ENCODE measurements at places on chromosomes 5 and 9.
A peak's percentile ranks its signal among the peaks of the same experiment; 100 is the strongest.

- no peak for DNase-seq
Observed at GRCh38 chr9:125784286-125785049, 37.3 kb downstream of the PBX3 start.

DNA sequence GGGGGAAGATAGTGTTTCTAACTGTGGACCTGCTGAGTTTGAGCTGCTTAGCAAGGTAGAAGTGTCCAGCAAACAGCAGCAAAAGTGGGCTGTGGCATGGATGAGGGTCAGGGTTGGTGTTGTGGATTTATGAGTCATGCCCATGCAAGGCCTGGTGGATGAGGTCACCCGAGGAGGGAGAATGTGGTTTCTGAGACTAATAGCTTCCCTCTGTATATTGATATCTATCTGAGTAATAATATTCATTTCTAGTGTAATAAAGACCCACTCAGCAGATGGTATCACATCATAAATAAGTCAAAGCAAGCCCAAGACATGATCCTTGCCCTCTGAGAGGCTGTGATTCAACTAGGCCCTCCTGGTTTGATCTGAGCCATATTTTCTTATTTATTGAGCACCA is 597.8 kb upstream of the CLINT1 start:
- no peak for DNase-seq

DNA sequence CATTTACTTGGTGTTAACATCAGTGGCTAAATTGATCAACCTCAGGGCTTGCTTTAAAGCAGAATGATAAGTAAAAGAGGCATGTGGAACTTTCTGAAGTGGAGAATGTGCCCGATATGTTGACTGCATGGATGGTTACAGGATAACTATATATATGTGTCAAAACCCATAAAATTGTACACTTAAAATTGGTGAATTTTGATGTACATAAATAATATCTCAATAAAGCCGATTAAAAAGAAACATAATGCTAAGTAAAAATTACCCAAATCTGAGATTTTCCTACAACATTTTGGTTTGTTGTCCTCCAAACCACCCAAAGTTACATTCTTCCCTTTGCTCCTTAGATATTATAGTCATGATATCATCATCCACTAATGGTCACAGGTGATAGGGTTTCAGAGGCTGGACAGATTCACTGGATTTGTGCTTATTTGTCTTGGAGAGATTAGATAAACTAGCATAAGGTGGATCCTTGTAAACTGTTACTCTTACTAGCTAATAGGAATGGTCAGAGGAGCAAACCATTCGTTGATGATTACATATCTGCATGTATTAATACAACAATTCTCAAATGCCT is 119.7 kb upstream of the RPS23 start:
- DNase-seq, result no peak

- DNase-seq, result no peak
Observed at GRCh38 chr9:95766906-95767305, 108.6 kb upstream of the ERCC6L2 start.

- no peak for DNase-seq
Observed at GRCh38 chr5:132070460-132071337, 2.9 kb upstream of the CSF2 start.

DNA sequence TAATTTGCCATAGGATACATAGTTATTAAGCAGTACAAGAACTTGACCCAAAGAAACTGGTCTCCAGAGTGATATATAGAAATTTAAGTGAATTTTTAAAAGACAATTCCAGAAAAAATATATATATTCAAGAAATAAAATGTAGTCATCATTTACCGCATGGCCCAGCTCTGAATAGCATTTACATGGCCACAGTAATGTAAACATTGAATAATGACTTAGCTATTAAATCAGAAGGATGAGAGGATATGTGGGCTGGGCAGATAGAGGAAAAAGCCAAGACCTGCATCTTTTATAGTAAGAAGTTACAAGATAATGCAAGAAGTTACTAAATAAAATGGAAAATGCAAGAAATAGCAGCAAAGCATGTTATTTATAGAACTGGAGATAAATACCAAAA is 405.2 kb upstream of the WWC1 start:
- DNase-seq, result no peak

DNA sequence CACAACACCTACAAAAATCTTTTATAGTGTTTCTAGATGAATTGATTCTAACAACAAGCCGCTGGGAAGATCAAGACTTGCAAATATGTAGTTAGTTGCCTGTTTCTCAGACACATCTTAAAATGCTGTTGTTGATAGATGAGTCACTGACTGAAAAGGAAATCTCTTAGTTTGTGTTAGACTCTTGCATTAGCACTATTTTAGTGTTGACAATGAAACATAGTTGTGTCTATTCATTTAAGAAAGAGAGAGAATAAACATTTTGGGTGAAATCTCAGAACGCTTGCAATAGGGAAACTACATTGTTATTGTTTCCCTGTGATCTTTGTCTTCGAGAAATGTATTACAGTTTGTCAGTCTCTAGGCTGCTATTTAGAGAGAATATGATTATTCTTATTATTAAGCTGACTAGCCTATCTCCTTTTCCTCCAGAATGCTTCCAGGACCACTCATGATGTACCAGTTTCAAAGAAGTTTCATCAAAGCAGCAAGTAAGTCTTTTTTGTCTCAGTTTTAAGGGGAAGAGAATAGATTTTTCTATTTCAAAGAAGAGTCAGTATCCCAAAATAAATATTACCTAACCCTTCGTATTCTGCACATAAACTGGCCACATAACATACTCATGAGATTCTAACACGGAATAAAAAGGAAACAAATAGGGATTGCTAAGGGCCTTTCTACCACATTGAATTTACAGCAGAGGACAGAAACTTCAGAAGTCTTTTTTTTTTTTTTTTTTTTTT is 285.6 kb downstream of the ARHGAP26 start:
- DNase-seq, result no peak

DNA sequence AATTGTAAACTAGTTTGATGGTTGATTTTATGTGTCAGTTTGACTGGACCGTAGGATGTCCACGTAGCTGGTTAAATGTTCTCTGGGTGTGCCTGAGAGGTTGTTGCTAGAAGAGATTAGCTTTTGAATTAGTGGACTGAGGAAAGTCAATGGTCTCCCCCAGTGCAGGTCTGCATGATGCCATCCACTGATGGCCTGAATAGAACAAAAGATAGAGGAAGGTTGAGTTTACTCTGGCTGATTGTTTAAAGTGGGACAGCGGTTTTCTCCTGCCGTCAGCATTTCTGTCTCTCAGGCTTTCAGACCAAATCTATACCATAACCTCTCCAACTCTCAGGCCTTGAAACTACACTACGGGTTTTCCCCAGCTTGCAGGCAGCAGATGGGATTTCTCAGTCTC is 899.2 kb upstream of the WWC1 start:
- no peak for DNase-seq

- no peak for DNase-seq
Observed at GRCh38 chr9:93731963-93732362, 155.6 kb downstream of the PHF2 start.

GRCh38 chr5:75009556-75010345 is 42.6 kb downstream of the GCNT4 start:
- no peak for DNase-seq

DNA sequence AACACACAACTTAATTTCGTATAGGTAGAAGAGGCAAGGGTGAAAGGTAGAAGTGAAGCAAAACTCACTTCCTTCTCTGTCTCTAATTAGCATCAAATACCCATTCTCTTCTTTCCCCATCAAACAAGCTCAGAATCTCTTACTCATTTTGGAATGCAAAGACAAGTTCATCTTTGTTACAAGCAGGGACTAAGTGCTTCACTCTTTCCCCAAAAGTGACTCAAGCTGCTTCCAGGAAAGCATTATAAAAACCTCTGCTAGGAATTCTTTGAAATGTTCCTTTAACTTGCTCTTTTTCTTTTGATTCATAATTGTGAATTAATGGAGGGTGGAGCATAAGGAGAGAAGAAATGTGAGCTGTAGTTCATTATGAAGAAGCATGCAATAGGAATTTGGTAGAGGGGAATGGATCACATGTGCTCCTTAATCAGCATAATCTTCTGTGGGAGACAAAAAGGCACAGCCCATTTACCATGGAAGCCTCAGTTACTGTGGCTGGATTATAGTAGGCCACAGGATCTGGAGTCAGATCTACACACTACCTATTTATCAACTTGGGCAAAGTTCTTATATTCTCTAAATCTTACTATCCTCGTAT is 109.5 kb upstream of the DPYSL3 start:
- DNase-seq, result no peak

DNA sequence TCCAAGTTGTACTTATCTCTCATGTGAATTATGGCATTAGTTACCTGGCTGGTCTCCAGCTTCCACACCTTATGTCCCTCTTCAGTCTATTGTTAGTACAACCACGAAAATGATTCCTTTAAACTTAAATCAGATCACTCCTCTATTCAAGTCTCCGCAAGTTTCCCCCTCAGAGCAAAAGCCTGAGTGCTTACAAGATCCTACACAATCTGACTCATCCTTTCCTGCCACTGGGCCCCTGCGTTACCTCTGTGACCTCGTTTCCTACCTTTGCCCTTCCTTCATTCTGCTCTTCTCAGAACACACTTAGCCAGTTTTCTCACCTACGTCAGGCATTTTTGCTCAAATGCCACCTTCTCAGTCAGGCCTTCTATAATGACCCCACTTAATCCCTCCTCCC is 45.1 kb upstream of the GLIS3 start:
- DNase-seq, result peak; percentile 41

GRCh38 chr9:70049236-70049635 is 5.6 kb downstream of the MAMDC2 start:
- no peak for DNase-seq

GRCh38 chr5:102600964-102601363 is 102.2 kb upstream of the SLCO6A1 start:
- no peak for DNase-seq

GRCh38 chr5:134451936-134452505 is 40.3 kb upstream of the CDKN2AIPNL start:
- DNase-seq, result no peak

GRCh38 chr5:126615286-126615685 is 14.5 kb downstream of the PHAX start:
- DNase-seq, result no peak

- DNase-seq, result no peak
Observed at GRCh38 chr9:71249729-71250317, 128.4 kb upstream of the TRPM3 start.

DNA sequence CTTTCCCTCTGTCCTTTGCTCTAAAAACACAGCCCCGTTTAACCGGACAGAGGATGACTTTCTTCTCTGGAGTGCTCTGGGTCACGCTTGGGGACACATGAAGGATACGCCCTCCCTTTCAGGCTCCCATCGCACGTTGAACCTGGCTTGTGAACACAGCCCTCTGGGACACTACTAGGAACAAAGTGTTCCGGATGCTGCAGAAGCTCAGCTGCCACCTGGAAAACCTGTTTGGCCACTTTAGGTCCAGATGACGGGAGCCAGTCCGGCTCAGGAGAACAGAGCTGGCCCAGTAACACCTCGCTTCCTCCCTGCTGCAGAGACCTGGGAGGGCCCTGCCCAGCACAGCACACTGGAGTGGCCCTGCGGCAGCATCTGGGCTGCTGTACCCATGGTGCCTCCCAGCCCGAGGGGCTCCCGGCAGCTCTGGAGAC is 60.1 kb downstream of the GADD45G start:
- no peak for DNase-seq

GRCh38 chr5:168790671-168791250 is 211.6 kb upstream of the PANK3 start:
- no peak for DNase-seq

DNA sequence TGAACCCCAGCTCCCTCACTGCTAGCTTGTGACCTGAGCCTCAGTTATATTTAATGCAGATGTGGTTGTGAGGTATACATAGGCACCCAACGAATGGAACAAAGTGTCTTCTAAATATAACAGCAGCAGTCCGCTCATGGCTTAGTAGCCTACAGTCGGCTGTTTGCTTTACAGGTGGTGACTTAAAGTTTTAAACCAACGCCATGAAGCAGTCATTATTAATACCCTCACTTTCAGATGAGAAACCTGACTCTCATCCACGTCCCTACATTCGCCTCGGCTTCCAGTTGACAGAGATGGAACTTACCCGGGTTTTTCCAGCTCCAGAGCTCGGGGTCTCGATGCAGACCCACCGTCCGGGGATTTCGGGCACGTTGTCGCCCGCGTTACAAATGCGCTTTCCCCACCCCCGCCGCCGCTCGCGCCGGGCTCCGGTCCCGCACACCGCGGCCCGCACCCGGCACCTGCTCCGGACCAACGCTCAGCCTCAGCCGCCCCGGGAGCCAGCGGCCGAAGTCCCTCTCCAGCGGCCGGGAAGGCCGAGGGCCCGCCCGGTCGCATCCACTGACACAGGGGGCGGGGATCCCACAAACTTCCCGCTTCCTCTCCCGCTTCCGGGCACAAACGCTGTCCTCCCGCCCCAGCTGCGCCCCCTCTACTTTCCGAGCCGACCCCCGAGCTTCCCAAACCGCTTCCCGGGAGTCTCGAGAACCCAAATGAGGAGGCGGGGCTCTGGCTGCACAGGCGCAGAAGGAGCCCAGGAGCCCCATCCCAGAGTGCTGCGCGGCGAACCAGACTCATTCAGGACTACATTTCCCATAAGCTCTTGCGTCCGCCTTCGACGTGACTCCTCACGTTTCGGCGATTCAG is at the start of gene ZNF782:
TSS of gene ZNF782 (minus strand) at position 734 of the 870 bp plus-strand sequence. CDS start 2,553 bp downstream, outside the sequence.
- DNase-seq, result peak; percentile 75

- DNase-seq, result no peak
Observed at GRCh38 chr5:80067016-80067415, 31.9 kb downstream of the THBS4 start.

DNA sequence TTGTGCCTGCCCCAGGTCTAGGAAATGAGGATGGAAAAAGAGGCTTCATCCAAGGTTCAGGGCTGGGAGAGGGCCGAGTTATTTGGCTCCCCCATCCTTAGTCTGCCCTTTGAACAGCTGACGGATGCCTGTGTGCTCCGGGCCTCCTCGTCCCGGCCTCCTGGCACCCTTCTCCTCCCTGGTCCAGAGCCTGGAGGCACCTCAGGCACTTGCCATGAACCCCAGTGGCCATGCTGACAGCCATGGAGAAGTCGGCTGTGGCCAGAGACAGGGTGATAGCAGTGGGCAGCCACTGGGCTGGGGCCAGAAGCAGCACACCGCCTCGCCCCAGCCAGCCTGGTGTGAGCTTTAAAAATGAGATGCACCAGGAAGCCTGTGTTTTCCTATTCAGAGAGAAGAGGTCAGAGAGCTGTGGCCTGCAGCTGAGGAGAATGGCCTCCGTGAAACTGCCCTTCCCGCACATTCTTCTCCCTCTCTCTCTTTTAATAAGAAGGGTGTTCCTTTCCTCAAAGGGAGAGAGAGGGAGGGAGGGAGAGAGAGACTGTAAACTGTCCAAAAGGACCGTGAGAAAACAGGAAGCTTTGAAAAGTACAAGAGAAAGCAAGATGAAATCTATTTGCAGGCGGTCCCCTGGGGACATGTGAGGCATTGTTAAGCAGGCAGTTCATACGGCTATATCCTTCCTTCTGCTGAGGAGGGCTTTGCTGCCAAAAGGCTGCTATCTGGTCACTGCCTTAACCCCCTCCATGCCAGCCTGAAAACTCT is 55.3 kb downstream of the ZNF366 start:
- DNase-seq, result no peak

GRCh38 chr9:132797861-132798659 is 80.0 kb downstream of the AK8 start:
- no peak for DNase-seq

GRCh38 chr5:35198686-35199085 is 31.6 kb downstream of the PRLR start:
- DNase-seq, result no peak
